GM12891 (cell line): ENCODE measurements at places on chromosomes 4 and X.

GRCh38 chr4:41744572-41745291, 3.8 kb downstream of the PHOX2B start:
- no peak for DNase-seq

DNA sequence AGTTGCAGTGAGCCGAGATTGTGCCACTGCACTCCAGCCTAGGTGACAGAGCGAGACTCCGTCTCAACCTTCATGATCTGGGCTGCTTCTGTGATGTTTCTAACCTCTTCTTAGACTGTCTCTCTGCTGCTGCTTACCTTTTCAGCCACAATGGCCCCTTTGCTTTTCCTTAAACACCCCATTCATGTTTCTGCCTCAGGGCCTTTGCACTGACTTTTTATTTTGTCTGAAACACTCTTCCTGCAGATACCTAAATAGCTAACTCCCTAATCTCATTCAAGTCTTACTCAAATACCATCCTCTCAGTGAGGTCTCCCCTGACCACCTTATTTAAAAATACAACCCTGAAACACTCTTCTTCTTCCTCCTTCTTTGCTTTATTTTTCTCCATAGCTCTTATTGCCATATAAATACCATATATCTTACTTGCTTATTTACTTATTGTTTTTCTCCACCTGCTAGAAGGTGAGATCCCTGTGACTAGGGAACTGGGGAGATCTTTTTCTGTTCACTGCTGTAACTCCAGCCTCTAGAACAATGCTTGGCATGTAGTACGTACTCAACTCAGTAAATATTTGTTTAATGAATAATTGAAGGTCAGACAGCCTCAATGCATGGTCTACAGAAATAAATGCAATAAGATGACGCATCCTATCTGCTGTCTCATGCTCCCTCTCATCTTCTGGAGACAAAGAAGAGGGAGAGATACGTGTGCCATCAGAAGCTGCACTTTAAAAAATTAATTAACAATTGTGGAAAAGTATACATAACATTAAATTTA, 43.8 kb upstream of the SETD7 start:
- no peak for DNase-seq

DNA sequence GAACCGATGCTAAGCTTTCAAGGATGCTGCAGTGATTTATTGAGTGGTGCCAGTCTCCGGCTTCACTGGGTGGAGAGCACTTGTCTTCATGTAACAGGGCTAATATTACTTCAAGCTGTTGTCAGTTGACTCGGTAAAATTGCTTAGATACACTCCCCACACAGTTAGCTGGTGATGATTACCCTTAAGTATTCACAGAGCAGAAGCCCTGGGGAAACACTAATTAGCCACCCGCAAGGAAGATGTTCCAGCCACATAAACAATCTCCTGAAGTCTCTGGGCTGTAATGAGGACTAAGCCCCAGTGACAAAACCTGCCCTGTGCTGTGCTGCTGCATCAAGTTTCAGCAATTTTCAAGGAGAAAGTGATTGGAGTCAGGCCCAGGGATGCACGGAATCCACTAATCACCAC, 37.3 kb upstream of the GK2 start:
- no peak for DNase-seq

- DNase-seq, result no peak
Observed at GRCh38 chr4:152894673-152895072, 41.5 kb upstream of the FHDC1 start.

- DNase-seq, result no peak
Observed at GRCh38 chrX:132948648-132949260, 9.7 kb downstream of the HS6ST2 start.

DNA sequence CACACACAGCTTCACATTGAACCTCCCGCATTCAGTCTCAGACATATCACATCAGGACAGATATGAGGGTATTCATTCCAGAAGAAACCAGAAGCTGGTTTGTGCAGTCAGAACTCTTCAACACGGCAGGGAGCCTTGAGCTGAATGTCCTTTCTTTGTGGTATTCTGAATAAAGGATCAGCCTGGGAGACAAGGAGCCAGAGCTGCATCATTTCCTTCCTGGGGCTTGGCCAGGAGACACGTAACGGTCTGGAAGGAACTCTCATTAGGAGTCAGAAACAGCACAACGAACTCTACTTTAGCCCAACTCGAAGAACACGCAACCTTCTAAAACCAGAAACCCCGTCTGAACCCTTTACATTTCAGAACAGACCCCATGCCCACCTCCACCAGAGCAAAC, 46.4 kb downstream of the KDR start:
- DNase-seq, result no peak

DNA sequence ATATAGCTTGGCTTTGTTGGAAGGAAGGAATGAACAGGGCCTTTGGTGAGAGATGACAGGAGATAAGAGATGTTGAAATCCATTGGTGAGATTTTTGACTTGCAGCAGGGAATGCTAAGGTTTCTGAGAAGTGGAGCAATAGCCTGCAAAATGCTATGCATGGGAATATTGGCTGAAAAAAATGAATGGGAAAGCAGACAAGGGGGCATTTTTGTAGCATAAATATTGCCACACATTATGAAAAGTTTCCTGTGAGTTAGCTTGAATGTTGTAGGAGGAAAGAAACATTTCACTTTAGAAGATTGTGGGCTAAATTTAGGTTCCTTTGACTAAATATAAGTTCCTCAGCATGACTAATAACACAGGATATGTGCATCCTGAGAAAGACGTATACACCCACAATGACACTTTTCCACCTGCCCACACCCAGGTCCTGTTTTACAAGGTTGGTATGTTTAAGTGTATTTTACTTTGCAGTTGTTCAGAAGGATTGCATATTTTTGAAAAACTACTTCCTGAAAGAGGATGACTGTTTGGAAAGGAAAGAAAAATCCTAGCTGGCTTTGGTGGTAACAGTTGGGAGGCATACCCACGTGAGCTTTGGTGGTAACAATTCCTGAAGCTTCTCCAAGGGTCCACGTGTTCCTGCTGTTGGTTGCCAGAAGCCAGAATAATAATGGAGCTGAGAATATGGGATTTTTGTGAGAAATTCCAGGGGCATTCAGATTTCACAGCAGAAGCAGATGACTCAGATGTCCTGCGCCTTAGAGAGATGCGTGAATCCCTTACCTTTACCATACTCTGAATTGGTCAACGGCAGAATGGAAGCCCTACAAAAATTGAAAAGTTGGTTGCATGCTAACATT, 28.5 kb downstream of the PHEX start:
- no peak for DNase-seq

GRCh38 chr4:92307866-92308265, 4.1 kb downstream of the GRID2 start:
- no peak for DNase-seq

GRCh38 chrX:72060921-72061490, 70.7 kb downstream of the RTL5 start:
- no peak for DNase-seq

DNA sequence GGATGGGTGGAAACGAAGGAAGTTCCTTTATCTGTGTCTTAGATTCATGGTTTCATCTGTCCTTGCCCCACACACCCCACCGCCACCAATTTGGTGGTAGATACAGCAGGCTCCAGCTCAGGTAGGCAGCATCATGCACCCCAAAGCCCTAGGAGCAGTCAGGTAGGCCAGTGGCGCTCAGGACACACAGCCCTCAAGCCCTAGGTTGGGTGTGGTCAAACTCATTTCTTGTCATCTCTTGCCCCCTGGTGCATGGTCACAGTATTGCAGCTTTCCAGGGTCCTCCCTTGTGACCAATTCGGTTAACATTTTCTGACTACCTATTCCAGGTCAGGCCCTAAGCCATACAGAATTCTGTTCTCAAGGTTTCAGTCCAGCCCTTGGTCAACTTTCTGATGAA, 14.5 kb upstream of the PRRG3 start:
- DNase-seq, result peak; percentile 23

DNA sequence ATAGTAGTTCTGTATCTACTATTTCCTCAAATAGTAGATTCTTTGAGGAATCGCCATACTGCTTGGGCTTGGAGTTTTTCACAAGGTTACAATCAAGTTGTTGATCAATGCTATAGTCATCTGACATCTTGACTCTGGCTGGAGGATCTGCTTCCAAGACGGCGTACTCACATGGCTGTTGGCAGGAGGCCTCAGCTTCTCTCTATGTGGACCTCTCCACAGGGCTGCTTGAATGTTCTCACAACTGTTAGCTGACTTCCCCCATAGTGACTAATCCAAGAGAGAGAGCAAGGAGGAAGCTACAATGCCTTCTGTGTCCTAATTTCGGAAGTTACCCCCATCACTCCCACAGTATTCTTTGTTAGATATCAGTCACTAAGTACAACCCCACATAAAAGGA, 10.3 kb downstream of the EGFL6 start:
- no peak for DNase-seq
